NB4 (cell line): ENCODE measurements at places on chromosomes 2 and 18.

DNA sequence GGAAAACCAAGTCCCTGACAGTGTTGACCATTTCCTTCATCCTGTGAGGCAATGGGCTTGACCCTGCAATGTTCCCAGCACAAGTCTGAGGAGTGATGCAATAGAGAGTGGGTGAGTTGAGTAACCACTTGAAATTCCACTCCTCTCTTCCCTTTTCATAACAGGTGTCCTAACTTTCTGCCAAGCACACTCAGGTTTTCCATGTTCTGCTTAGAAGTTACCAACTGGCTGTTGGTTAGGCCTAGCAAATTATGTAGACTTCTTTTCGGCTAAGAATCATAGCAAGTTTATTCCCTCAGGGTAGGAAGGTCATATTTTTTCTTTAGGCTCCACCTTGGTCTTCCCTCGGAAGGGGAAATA lies 11.5 kb downstream of the GNLY start:
- peak; percentile 84 for DNase-seq

DNA sequence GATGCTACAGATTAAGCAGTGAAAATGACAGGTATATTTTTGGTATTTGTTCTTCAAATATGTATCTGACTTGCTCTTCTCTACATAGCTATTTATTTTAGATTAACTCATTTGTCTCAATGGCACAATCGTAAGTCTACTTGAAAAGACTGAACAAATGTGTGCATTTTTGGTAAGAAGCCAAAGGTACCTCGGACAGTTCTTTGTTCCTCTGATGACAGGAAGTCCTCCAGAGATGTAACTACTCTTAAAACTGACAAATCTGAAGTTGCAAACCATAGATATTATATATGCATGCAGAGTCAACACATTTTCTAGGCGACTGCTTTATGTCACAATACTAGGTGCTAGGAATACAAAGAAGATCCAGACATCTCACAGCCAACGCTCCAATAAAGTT lies 36.7 kb downstream of the NDUFAF7 start:
- no peak for DNase-seq

- no peak for DNase-seq
These were observed 3.0 kb downstream of the NEURL3 start for GRCh38 chr2:96501886-96502810.

DNA sequence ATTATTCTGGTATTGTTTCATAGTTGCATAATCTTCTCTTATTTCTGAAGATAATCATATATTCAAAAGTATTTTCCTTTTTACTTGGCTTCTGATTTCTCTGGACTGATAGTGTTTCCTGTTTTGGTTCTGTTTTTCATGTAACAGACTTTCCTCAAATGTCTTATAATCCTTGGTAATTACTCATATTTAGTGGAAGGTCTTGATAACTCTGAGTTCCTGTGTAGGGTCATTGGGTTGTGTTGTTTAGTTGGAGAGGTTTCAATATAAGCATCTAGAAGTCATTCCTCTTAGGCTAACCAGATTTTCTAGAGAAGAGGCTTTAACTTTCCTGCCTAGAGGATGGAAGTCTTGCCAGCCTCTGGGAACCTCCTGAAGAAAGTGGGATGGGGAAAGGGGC lies 23.8 kb downstream of the MFSD6 start:
- no peak for DNase-seq

GRCh38 chr2:134154246-134154645 lies 99.6 kb upstream of the MGAT5 start:
- DNase-seq = peak; percentile 72

DNA sequence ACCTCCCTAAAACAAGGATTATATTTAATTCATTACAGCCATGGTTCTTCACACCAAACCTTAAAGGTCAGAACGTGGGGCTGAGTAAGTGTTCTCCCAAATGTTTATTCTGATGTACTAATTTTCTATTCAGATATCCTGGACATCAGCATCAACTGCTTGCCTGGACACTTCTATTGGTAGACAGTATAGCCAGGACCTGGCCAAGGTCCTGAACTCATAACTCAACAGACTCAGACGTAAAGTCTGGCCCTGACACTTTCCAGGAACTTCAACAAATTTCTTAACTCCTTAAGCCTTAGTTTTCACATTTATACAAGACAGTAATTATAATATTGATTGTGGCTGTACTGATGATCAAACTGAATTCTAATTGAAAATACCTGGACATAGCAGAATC lies 89.1 kb downstream of the AKAIN1 start:
- DNase-seq = peak; percentile 8

DNA sequence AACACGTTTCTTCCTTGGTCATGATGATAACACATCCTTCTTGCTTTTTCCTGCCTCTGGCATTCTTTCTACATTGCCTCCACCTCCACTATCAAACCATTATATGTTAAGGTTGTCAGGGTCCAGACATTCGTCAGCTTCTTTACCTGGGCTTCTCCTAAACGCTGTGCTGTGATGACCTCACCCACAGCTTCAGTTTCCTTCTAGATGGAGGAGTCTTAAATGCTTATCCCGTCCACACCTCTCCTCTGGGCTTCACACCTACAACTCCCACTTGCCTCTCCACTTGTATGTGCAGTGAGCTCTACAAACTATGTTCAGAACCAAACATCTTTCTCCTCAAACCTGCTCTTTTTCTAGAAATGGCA lies 666 bp upstream of the STAT1 start:
- DNase-seq = no peak

GRCh38 chr2:205806143-205806905 lies 124.0 kb downstream of the NRP2 start:
- DNase-seq = no peak

DNA sequence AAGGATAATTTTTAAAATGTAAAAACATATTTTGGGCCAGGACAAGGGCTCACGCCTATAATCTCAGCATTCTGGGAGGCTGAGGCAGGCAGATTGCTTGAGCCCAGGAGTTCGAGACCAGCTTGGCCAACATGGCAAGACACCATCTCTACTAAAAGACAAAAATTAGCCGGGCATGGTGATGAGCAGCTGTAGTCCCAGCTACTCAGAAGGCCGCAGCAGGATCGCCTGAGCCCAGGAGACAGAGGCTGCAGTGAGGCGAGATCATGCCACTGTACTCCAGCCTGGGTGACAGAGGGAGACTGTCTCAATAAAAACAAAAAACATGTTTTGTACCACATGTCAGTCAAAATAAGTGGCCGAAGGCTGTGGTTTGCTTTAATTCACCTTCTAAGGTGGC lies 122.5 kb downstream of the HDAC4 start:
- no peak for DNase-seq

GRCh38 chr18:67216846-67217245 lies 299.7 kb downstream of the DSEL start:
- DNase-seq = no peak

GRCh38 chr18:28143725-28144124 lies 33.2 kb downstream of the CDH2 start:
- DNase-seq = no peak

DNA sequence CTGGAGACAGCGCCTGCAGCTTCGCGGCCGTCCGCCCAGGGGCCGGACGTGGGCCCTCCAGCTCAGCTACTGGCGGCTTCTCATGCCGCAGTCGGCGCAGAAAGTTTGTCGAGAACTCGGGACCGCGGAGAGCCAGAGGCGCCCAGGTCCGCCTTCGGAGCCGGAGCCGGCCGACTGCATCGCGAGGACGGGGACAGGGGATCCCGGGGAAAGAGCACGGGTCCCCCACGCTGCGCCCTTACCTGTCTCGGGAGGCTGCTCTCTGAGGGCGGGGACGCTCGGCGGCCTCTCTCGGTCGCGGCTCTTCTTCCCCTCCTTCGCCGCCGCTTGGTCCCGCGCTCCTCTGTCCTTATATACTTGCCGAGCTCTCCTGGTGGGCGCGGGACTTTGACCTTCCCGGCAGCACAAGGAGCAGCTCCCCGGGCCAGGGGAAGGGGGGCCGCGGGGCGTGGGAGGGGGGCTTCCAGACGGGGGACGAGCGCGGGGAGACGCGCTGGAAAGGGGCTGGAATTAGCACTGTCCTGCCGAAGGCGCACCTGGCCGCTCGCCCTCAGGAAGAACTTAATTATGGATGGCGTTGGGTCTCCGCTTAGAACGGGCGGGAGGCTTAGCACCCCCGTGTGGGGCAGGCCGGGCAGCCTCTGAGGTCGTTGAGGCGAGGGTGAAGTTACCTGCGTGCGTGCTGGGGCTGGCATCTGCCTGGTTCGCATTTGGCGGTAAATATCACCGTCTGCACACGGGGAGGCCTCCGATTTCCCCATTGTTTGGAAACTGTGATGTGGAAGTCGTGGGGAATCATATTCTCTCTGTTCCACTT lies at the start of gene POMC:
POMC (minus strand) TSS at position 325 of the 817 bp plus-strand sequence. CDS start 3,808 bp downstream, outside the sequence.
- peak; percentile 62 for DNase-seq

DNA sequence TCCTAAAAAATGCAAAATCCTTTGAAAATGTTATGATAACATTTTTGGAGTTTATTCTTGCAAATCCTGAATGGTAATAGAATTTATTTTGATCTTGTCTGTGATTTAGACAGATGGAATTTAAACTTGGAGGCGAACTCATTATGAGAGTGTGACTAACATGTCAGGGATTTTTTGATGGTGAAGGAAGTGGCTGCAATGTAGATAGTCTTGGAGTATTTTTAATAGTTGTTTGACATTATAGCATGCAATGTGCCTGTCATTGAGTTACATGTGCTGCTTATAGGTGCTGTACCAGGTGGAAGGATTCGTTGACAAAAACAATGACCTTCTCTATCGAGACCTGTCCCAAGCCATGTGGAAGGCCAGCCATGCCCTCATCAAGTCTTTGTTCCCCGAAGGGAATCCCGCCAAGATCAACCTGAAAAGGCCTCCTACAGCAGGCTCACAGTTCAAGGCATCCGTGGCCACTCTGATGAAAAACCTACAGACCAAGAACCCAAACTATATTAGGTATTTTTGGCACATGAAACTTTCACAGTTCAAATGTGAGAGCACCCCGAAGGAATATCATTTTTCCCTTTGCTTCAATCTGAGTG lies 141.8 kb downstream of the MYO1B start:
- no peak for DNase-seq

- DNase-seq = no peak
These were observed 189.8 kb downstream of the NCK2 start for GRCh38 chr2:105934467-105934866.

- DNase-seq = no peak
These were observed 147.9 kb upstream of the TFPI start for GRCh38 chr2:187702157-187702556.

DNA sequence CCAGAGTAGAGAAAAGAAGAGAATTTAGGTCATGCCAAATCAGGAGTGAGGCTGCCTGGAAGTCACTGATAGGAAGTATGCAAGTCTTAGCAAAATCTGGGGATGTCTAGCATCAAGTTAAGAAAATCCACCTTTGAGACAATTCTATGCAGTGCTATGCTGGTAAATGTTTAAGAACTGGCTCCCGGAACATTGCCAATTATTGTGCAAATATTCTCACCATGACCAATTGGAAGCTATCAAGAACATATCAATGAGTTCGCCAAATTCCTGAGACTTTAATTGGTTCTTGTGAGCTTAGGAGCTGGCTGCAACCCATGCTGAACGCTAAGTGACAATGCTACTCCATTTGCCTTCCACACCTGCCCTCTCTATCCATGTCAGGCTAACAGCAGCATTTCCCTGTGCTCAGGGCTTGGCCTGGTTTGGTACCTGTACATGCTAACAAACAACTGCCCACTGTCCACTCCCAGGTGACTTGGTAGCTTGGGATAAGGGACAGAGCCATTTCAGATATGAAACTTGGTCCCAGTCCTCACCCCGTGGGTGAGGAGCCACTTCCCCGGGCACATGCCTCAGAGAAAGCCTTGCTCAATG lies 172.9 kb upstream of the KLHL29 start:
- DNase-seq = no peak

DNA sequence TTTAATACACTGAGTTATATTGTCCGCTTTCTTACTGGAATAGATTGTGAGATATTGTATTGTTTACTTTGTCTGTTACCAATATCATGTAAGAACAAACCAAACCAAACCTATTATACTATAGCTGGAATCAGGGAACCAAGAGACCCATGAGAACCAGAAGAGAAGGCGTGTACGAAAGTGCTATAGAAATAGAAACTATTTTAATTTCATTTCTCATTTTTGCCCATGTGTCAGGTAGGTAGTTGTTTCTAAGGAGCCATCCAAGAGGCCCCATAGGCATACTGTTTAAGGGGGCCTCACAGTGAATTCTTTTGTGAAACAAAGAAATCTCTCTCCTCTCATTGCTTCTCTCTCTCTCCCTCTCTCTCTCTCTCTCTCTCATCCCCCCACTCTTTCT lies 363.6 kb downstream of the RNF144A start:
- DNase-seq = no peak

- DNase-seq = peak; percentile 81
These were observed 66.4 kb upstream of the MSH2 start for GRCh38 chr2:47336259-47337238.

DNA sequence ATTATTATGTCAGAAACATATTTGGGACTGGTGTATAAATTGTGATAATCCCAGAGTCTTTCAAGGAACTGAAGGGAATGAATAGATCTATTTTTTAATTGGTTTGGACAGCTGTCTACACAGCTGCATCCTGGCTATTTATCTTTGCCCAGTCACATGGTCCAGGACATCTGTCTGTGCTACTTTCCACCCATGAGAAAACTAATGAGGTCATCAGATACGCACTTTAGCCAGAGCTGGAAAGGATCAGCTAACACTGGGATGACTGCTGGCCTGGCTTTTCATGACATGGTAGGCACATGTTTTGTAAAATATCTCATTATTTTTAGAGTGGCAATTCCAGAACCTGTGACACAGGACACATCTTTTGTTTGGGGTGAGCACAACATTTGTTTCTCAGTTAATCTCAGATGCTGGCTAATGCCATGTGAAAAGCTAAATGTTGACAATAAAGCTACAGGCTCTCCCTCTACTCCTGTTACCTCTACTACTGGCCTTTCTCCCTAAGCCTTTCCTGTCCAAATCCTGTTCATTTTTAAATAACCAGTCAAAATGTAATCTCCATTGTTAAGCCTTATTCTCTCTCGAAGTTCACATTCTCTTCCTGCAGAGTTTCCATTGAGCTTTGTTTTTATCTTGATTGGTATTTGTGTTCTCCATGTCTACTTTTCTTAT lies 500.7 kb downstream of the RIT2 start:
- DNase-seq = no peak

DNA sequence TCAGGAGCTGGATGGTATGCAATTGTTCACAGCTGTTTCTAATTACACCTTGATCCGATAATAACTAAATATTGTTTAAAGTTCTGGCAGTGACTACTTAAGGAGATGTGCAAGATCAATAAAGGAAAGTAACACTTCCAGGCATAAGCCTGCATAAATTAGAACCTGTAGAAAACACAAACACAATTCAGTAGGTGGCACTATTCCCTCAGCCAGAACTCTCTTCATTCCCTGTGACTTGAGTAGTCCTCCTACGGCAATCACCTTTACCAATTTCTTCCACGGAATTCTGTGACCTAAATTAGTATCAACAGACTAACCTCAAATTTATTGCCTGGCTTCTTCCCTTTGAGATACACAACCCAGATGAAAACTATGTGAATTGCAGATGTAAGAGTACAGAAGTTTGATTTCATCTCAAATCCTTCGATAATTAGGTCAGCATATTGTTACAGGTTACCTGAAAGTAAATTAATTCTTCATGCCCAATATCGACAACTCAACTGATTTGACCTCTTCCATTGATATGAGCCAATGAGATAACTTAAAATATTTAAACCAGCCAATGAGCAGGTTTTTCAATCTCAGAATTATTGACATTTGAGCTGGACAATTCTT lies 137.8 kb downstream of the PID1 start:
- peak; percentile 41 for DNase-seq

GRCh38 chr2:8445580-8445979 lies 236.3 kb upstream of the ID2 start:
- no peak for DNase-seq
